ENCODE measurements at places on chromosomes 5 and 9.

DNA sequence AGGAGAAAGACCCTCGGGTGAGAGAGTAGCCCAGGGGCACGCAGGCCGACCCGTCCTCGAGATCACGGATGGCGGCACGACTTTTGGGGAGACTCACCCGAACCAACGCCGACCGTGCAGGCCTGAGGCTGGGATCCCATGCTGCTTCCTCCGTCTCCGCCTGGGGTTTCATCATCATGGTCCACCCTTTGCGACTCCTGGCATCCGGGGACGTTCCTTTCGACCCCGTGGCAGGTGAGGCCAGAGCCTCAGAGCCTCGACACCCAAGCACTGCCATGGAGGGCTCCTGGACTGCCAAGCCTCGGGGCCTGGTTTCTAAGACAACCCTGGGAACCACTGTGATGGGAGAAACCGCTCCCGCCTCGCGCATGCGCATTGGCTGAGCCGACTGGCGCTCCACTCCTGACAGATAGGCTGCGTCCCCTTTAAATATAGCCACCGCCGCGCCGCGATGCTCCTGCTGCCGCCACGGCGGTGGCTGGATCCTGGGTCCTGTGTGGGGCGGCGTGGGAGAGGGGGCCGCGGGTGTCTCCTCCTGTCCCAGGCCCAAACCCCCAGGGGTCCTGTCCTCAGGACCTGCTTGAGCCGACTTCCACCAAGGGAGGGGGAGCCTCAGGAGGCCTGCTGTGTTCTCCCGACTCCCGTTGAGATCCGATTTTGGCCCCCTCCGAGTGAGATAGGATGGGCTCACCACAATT is 481.6 kb downstream of the SPATA31A7 start:
- no peak for DNase-seq

- no peak for DNase-seq
Measured at GRCh38 chr9:96875461-96876142, 21.3 kb upstream of the ZNF782 start.

DNA sequence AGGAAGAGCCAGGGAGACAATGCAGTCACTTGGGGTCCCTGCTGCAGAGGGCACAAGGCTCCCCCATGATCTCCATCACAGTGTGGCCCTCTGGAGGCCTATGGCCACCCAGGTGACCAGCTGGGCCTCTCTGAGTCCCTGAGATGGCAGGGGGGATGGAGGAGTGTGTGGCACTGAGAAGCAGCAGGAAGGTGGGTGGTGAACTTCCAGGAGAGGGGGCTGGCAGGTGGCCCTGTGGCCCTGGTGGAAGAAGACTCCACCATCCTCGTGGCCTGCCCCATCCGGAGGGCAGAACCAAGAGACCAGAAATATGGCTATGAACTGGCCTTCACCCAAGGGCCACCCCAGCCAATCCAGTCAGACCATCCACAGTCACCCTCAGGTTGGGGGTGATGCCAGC is 31.7 kb upstream of the AFAP1L1 start:
- no peak for DNase-seq

DNA sequence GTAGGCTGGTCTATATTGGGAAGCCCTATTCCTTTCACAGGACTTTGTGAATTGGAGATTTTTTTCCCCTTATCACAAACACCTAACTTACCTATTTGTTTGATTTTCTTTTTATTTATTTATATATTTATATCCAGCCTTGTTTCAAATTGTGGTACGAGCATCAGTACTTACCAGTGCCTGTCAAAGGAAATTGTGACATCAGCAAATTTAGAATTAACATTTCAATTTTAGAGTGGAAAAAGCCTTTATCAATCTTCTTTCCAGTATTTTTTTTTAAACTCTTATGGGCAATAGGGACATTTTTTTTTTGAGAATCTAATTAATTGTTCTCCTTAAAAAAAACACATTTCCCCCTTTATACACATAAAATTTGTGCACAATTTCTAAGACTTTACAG is 790.2 kb downstream of the PRELID2 start:
- no peak for DNase-seq

DNA sequence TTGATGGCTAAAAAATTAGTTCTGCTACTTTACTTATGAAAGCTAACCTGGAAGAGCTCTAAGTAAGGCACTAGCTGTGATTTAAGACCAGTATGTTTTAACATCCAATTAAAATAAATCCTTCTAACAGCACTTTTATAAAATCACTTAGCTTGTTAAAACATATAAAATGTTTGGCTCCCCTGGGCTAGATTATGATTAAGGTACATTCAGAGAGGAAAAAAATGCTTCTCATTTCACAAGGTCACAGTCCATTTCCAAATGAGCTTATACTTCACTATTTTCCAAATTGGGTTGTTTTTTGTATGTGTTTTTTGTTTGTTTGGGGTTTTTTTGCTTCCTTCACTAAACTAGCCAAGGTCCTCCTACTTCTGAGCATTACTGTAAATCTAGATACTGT is 875.0 kb upstream of the DMAC1 start:
- DNase-seq = no peak

DNA sequence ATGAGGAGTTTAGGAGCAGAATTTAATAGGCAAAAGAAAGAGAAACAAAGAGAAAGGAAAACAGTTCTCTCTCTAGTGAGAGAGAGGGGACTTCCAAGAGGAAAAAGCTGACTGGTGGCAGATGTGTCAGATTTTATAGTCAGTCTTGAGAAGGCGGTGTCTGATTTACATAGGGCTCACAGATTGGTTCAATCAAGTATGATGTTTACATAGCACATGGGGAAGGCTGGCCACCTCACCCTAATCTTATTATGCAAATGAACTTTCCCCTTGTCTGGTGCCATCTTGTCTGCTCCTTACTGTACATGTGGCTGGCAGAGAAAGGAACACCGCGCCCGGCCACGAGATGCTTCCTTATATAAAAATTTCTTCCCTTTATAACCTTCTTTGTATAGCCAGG is 24.7 kb downstream of the UNC13B start:
- DNase-seq = no peak

GRCh38 chr9:91536211-91536691 is 112.6 kb upstream of the NFIL3 start:
- no peak for DNase-seq

GRCh38 chr5:33524476-33524875 is 83.7 kb downstream of the TARS1 start:
- DNase-seq = no peak

DNA sequence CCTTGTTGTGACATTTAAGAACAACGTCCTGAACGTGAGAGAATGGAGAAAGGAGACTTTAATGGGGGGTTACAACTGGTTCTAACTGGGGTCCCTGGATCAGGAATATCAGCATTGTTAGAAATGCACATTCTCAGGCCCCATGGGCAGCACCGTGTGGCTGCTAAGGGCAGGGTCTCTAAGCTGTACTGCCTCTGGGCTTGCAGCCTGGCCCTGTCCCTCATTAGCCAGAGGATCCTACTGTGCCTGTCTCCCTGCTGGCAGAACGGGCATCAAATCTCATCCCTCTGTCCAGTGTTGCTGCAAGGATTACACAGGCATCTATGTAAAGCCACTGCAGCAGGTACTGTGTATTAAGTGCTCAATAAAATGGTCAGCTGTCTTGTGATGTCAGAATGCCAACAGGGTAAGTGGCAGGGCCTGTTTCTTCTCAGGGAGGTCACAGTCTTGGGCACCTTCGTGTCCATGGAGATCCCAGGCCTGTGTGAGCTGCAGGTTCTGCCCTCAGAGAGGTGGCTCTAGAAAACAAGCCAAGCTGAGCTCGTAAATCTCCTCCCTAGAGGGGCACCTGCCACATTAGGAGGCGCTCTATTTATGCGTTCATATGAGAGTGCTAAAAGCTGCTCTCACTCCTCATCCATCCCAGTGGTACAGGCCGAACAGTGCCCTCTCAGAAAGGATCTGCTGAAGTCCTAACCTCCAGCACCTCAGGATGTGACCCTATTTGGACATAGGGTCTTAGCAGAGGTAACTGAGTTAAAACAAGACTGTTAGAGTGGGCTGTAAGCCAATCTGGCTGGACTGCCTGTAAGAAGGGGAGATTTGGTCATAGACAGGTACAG is 210.5 kb downstream of the GADD45G start:
- no peak for DNase-seq

DNA sequence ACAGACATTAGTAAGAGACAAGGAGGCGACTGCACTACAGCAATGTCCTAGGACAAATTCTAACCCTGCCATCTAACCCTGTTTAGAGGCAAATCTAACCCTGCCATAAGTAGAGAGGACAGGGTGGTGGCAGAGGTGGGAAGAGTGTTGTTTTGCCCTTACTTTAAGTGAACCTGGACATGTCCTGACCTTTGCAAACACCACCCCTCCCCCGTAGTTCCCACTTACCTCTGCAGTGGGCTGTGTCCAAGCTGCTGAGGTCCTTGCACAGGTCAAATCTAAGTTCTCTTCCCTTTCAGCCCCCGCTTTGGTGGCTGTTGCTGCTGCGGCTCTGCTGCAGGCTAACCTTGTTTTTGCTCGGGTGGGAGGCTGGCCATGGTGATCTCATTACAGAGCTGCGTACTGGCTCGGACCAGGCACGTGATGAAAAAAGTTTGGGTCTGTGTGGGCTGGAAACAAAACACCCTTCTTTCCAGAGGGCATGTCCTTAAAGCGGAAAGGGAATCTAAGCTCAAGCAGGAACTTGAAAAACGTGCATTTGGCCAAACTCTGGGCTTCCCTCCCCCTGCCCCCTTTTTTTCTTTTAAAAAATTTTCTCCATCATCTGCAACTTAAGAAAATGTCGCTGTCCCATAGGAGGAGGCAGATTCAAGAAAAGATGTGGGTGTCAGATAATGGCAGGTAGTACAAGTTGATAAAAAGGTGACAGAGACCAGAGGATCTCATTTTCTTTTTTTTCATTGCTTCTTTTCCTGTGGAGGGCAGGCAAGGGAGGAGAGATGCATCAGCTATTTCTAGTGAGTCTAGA is at the start of gene FAXDC2:
TSS of gene FAXDC2 (minus strand) at position 349 of the 808 bp plus-strand sequence. CDS start 12,425 bp downstream, outside the sequence.
- DNase-seq = no peak

GRCh38 chr9:36905101-36906066 is 128.7 kb downstream of the PAX5 start:
- DNase-seq = no peak

- no peak for DNase-seq
Measured at GRCh38 chr9:36021968-36022367, 14.7 kb upstream of the RECK start.
